Keratinocyte (primary cell): ENCODE measurements at places on chromosomes 1 and 21.
A peak's percentile ranks its signal among the peaks of the same experiment; 100 is the strongest.

DNA sequence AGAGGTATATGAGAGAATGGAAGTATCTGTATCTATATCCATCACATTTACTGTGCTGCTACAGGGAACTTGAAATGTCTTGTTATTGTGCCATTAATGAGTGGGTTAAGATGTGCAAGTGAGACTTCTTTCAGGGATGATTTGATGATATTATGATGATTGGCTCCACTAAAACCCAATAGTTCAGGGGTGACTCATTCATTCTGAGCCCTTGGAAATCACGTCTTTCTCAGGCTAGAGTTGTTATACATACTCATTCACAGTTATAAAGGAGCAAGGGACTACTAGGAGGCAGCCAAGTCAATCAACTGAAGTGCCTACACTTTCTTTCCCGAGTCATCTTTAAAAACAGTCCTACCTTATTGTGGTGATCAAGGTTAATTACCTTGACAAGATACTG lies 1109.8 kb upstream of the B3GALT2 start:
- no peak for DNase-seq

DNA sequence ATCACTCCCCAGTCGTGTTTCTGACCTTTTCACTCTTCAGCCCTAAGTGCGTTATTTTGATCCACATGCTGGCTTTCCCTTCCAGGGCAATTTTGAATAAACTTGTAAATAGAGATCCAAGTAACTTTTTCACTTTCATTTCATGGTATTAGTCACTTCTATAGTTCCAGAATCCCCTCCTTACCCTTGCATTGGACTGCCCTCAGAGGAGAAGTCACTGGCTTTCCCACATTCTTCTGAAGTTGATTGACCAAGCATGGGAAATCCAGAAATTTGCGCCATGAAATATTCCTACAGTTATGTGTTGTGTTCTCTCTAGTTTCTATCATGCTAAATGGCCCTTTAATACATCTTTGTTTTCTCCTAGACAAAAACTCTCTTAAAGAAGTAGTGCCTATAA lies 177.3 kb upstream of the GORAB start:
- DNase-seq: no peak

DNA sequence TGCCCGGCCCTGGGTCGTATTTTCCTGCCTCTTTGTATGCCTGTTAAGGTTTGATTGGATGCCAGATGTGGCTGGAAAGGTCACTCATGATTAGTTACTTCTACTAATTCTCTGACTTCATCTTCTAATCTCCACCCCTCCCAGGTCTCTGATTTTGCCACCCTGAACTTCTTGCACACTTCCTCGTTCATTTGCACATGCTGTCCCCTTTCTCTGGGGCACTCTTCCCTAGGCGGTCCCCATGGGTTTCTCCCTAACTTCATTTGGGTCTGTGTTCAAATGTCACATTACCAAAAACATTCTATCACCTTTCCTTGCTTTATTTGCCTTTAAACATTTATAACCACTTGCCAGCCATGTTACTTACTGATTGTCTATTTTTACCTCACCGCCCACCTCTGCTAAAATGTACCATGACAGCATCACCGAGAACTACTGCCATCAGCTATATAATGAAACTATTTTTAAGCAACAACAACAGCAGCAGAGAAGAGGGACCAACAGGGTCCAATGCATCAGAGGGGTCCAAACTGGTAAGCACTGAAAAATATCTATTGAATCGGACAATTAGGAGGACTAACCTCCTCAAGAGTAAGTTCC lies 45.8 kb upstream of the FMOD start:
- no peak for DNase-seq

DNA sequence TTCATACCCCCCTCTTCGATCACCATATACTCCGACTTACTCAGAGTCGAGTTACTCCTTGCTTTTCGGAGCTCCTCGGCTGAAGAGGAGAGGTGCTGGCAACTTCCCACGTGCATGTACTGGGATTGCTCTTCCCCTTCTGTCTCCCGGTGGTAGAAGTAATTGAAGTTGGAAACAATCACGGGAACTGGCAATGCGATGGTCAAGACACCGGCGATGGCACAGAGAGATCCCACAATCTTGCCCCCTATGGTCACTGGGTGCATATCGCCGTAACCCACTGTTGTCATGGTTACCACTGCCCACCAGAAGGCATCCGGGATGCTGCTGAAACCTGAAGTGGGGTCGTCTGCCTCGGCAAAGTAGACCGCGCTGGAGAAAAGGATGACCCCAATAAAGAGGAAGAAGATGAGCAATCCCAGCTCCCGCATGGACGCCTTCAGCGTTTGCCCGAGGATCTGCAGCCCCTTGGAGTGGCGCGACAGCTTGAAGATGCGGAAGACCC lies 1.5 kb downstream of the KCNA3 start:
- no peak for DNase-seq

DNA sequence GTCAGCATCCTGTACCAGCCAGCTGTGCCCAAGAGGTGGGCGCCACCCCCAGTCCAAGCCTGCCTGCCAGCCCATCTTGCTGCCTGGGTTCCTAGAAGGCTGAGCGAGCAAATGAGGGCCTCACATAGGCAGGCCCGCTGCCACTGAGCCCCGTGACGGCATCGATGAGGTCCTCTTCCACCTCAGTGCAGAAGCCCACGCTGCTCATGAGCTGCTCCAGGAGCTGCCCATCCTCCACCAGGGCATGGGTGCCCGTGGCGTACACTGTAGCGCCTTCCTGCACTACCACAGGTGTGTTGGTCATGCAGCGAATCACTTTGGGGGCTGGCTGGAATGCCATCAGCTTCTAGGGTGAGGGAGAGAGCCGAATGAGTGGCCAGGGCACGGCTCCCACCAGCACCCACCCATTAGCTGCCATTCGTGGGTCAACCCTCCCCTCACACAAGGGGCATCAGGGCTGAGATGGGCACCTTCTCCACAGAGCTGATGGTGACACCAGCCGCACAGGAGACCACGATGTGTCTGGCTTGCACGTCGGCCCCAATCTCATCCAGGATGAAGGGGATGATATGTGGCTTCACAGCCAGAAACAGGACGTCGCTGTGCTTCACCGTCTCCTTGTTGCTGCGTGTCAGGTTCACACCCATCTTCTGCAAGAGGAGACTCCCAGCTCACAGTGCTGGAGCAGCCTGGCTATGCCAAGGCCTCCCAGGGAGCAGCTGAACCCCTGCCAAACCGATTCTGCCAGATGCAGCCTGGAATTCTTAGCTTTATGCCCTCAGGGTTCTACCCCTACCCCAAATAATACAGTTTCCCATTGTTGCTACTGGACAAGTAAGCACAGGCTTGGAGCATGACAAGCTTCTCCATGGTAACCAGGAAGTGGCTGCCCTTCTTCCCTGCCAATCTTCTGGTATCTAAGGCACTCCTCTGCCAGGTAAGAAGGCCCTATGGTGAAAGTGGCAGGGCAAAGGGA lies 2.0 kb downstream of the PYCR2 start:
- DNase-seq: peak; percentile 96

DNA sequence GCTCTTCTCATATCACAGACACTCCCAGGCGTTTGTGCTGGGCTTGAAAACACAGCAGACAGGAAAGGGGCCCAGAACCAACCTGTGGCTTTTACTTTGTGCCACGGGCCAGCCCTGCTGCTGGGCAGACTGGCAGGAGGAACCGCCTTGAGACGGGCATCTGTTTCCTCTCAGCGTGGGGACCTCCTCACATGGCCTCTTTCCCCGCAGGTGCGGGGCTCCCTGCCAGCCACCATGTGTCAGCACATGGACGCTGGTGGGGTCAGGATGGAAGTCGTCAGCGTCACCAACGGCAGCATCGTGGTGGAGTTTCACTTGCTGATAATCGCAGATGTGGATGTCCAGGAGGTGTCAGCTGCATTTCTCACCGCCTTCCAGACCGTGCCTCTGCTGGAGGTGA lies 47.8 kb downstream of the UMODL1 start:
- no peak for DNase-seq

DNA sequence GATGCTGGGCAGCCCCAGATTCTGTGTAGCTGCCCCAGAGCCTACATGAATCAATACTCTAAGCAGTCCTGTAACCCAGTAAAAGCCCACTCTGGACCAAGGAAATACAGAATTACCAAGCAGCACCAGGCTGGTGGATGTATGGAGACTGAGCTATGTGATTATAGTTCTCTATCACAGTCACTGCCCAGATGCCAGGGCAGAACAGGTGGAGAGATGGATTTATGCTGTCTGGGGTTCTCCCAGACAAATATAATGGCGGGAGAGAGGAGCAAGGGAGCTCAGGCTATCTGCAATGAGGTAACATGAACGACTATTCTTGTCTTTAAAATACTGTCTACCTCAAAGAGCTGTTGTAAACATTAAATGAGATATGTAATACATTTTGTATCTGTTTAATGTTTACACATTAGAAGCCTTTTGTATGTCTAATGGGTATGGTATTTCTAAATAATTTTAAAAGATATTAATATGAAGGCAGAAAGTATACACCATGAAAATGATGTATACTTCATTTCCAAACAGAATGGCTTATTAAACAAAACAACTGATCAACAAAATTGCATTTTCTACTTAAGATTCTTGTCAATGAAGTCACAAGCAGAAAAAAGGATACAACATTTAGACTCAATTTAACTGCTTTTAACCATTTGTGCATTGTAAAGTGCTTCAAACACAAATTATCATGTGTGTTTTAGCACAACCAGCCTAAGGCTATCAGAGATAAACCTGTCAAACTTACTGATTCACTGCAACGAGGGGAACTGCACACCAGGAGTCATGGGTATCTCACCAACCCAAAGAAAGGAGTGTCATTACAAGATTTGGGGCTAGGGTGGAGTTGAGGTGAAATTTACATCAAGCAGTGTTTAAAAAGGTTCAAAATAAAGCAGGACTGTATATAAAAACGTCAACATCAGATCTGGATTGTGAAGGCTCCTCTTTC lies 3.0 kb downstream of the SDE2 start:
- no peak for DNase-seq

DNA sequence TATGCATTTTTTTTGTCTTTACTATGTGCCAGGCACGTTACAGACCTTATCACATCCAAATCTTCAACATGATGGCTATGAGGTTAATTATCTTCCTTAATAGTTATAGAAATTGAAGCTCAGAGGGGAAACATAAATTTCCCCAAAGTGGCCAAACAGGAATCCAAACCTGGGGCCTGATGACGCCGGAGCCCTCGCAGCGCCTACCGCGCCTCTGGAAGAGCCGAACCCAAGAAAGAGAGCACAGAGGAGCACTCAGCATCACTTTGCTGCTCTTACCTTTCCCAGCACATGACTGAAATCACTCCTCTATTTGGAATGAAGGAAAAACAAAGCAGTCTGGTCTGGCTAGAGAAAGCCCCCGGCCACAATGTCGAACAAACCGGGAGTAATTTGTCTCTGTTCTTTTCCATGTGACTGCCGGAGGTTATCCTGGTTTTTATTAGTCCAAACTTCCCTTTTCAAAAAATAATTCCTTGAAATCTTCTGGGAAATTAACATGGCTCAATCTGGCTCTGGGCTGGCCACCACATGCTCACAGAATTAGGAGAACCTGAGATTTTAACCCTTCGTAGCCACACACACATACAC lies 195.5 kb downstream of the ADSS2 start:
- DNase-seq: no peak

- DNase-seq: no peak
Measured at GRCh38 chr1:4657960-4658541, 3.6 kb downstream of the AJAP1 start.

GRCh38 chr1:53049574-53049967 lies 12.4 kb upstream of the PODN start:
- no peak for DNase-seq

DNA sequence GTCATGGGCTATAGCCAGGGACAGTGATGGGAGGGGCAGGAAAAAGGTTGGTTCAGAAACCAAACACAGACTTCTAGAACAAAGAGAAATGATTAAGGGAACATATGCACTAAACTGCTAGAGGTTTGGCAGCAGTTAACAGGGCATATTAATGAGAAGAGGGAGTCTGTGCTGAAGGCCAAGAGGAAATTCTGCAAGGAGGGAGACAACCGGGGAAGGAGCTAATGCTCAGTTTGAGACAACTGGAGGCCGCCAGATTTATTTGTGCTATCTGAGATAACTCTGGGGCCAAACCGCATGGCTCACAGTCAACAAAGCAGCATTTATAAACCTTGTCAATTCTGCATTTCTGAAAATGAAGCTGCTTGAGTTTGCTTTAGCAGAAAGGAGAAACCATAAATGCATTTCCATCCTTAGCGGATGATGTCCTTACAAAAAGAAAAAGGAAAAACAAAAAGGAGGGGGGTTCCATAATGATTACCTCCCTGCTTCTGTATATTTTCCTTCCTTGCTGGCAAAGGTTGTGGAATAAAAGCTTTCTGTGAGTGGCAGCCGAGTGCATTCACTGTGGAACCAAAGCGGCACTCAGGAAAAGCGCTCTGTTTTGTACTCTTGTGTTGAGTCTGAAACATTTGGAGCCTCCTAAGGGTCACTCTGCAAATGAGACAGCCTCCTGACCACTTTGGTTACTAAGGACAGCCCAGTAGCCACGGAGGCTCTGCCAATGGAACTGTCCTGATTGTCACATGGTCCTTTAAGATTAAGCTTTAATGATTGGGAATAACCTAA lies 70.3 kb downstream of the SIM2 start:
- DNase-seq: no peak

- no peak for DNase-seq
Measured at GRCh38 chr1:112507336-112507735, 1.4 kb upstream of the WNT2B start.

DNA sequence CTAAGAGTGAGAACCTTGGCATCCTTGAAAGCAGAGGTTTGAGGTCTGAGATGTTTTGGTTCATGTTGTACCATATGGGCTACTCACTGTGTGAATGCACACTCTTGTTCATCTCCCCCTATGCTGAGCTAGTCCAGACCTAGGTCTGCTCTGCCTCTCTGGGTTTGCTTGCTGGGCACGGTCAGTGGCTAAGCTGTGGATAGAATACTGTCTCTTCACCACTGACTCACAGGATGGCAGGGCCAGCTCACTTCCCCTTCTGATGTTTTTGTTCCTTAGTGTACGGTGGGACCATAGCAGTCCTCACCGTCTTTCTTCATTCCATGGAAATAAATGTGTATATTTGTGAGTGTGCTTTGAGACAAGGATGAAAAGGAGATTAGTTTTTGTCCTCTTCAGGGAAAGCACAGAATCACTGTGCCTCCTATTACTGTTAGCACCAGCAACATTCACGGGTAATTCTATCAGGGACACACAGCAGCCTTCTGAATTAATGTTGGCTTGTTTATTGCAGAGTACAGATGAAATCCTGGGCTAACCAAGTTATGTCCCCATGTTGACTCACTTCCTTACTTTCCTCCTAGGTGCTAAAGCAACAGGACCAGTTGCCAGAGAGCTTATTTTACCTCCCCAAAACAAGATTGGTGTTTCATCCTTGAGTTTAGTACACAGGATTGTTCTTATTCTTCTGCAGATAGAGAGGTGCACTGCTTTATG lies 56.9 kb upstream of the IVNS1ABP start:
- DNase-seq: no peak

GRCh38 chr1:64295561-64295960 lies 92.1 kb downstream of the UBE2U start:
- no peak for DNase-seq

- DNase-seq: no peak
Measured at GRCh38 chr1:8796812-8797211, 20.6 kb downstream of the RERE start.

DNA sequence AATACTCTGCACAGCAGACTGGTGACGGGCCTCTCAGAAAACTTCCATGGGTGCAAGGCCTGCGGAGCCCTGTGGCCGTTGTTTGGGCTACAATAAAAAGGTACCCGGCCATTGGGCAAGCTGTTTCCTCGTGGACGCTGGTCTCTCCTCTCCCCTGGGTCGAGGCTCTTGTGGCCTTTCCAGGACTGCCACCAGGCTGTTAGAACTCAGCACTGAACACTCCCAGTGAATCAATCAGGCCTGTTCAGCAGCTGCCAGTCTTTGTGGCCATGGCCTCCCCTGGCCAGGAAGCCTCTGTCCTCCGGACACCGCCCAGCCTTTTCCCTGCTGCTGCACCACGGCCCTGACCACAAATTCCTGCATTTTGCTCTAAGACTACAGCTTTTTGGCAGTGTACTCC lies 33.0 kb upstream of the ACTRT2 start:
- no peak for DNase-seq
